Stimulated activated CD8-positive, alpha-beta memory T cell treated with anti-CD3 and anti-CD28 coated beads, Interleukin-4, amount 100 ng/mL, for 4 hours (primary cell): ENCODE measurements at places on chromosomes 4 and X.

GRCh38 chr4:188399834-188400233, 260.6 kb downstream of the TRIML1 start:
- no peak for DNase-seq

- DNase-seq, result no peak
Observed at GRCh38 chr4:104743215-104743653, 248.5 kb upstream of the CXXC4 start.

DNA sequence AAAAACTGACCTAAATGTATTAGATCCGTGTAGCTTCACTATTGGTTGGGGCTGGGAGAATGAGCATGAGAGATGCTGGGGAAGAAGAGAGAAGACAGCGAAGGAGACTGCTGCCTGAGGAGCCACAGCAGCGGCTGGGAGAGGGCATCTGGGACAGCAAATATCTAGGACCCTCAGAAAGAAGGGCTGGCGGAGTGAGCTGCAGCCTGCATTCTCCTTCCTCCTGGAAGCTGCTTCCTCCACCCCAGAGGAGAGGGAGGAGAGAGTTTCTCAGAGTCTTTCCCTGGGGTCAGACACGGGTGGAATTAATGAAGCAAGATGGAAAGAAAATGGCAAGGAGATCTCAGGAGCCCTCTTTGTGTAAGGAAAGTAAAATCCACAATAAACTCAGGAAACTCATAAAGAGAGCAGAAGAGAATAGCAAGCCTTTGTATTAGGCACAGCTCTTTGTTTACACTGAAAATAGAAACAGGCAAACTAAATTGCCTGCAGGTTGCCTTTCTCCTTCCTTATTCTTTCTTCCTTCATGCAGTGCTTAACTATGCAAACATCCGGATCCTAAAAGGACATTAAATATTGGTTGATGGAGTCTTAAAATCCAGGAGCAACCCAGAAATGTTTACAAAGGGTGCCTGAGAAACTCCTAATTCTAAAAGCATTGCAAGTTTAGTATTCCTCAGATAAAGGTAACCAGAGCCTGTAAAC, 130.3 kb upstream of the GALNT7 start:
- DNase-seq, result no peak

DNA sequence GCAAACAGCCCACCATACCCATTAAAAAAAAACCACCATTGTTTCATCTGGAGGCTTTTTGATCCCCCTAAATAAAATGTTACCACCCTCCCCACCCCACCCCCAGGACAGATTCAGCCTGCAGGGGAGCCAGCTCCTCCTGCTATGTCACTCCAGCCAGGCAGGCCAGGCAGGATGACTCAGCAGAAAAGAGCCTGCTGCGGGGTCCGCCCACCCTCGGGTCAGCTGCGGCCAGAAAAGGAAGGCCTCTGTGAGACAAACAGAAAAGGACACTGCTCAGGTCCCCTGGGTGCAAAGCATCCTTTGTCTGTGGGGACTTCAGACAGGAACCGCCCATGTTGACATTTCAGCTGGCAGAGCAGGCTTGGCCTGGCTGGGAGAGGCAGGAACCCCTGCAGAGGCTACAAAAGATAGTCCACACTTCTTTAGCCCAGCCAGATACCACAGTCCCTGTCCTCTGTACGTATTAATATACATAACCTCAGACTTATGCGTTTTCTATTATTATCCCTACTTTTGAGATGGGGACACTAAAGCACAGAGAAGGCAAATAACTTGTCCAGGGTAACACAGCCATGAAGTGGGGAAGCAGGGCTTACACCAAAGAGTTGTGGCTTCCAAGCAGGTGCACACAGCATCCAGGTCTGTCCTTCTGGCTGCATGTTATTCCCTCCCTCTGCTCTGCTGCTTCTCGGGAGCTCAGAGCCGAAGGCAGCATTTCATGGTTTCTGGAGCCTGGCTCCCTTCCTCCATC, 147.7 kb downstream of the CPEB2 start:
- no peak for DNase-seq

GRCh38 chr4:112311516-112311915, 14.3 kb downstream of the ALPK1 start:
- no peak for DNase-seq

DNA sequence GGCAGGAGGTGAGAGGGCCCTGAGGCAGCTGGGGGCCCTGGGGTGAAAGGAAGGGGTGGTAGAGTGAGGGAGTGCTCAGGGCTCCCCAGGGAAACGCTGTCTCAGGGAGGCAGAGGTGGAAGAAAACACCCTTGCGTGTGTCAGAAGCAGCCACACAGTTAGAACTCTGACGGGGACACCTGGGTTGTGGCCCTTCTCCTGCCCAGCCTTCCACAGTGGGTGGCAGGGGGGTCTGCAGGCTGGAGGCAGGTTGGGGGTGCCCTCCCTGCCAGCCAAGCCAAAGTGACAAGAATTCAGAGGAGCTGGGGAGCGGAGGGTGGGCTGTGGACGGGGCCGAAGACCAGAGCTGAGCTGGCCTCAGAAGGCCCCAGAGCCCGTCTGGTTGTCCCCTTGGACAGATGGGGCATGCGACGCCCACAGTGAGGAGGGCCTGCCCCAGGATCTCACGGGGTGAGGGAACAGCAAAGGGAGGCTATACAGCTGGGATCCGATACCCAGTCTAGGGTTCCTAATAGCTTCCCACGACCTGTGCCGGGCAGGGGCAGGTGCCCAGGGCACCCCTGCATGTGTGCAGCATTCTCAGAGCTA, 105.2 kb upstream of the ADRA2C start:
- DNase-seq, result no peak

DNA sequence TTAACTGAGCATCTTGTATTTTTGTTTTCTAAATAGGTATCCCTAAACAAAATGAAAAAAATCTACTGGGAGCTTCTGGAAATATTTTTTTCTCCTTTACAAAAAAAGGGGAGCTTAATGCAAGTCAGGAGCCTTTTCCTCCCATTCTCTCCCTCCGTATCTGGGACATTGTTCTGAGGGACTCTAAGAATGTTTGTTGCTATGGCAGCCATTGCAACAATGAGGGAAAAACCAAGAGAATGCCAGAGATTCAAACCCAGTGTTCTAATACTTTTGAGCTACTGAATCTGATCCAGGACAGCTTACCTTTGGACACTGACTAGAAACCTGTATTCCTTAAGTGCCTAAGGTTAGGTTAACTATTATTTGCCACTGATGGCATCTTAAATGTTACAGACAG, 485.7 kb upstream of the HS3ST1 start:
- DNase-seq, result no peak
